T-helper 2 cell (primary cell): ENCODE measurements at places on chromosomes 5 and 9.
A peak's percentile ranks its signal among the peaks of the same experiment; 100 is the strongest.

DNA sequence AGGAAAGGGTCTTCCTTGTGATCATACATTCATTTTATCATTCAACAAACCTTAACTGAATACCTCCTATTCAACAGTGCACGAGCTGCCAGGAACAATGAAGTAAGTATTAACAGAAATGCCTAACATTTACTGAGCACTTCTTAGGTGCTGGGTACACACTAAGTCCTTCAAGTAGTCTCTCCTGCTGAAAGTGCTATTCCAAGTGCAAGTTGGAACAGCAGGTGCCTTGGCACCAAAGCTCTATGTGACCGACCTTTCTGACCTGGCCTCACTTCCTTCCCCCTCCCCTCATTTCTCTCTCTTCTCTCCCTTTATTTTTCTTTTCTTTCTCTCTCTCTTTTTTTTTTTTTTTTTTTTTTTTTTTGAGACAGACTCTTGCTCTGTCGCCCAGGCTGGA lies 94.5 kb downstream of the GRIA1 start:
- no peak for DNase-seq

GRCh38 chr5:123807177-123807945 lies 295.4 kb downstream of the CSNK1G3 start:
- no peak for DNase-seq

GRCh38 chr9:96253059-96253696 lies 48.8 kb downstream of the HSD17B3 start:
- no peak for DNase-seq

GRCh38 chr9:76463211-76463610 lies 4.2 kb downstream of the GCNT1 start:
- DNase-seq, result no peak

DNA sequence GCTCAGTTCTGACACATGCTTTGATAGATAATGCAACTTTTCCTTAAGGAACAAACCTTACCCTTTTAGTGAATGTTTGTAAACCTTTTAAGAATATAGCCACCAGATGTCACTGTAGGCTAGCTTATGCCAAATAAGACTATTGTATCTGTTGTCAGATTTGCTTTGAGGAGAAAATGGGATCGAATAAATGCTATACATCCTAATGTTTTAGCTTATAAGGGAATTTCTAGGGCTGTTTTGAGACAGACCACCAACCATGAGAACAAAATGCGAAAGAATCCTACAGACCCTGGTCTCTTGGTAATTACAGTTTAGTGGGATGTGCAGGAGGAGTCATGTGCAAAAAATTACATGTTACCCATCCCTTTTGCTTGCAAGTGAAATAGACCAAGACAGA lies 127.6 kb upstream of the NMUR2 start:
- no peak for DNase-seq

GRCh38 chr9:79674052-79674777 lies 102.5 kb downstream of the TLE4 start:
- DNase-seq, result no peak

GRCh38 chr9:99873943-99874584 lies 32.4 kb upstream of the STX17 start:
- no peak for DNase-seq

- peak; percentile 15 for DNase-seq
Observed at GRCh38 chr9:113548221-113549041, 84.9 kb downstream of the RGS3 start.

GRCh38 chr9:7394002-7394774 lies 405.4 kb downstream of the DMAC1 start:
- no peak for DNase-seq

GRCh38 chr5:140090251-140090650 lies 23.7 kb upstream of the PURA start:
- no peak for DNase-seq

DNA sequence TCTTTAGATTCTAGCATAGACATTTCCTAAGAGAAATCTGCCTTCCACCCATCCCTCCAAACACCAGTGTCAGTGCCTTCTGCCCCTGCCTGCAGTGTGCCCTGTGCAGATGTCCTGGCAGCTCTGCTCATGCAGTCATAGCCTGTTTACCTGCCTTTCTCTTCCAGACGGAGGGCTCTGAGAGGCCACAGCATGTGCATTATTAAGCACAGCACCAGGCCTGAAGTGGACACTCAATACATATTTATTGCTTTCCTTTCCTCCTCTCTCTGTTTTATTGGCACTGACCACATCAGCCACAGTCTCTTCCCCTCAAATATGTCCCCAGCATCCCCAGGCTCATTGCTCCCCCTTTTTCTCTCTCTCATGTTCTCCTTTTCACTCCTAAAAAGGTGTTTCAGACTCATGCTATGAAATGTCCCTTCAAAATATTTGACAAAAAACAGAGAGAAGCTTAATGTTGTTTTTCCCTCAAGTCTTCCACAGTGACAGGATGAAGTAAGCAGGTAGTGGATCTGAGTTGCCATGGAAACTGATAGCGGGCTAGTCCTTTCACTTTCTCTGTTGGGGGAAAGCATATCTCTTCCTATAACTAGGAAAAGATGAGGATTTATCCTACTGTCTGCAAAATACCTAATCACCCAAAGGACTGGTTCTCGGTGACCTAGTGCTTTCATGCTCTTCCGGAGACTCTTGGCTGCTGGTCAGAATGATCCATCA lies 100.9 kb downstream of the ATP10B start:
- no peak for DNase-seq
